ENCODE measurements at places on chromosomes 12 and 14. TPM values are rescaled to one million over a fixed set of nuclear protein-coding genes. Genes with fewer than 3 reads are reported as not detected.

DNA sequence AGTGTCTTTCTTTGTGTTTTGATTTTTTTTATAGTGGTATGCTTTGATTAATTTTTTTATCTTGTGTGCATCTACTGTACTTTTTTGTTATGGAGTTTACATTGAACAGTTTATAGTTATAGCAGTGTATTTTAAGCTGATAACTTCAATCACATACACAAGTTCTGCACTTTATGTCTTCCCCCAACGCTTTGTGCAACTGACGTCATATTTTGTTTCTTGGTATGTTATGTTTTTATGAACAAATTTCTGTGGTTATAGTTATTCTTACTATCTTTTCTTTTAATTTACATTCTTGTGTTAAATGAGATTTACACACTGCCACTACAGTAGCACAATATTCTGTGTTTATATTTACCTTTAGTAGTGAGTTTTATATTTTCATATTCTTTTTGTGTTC is 197.1 kb downstream of the SNAPC1 start:
- no peak for DNase-seq

- DNase-seq = no peak
These were observed 287.2 kb upstream of the ATP2B1 start for GRCh38 chr12:89995870-89996269.

CACNA1C gene
- 6.8 TPM for total RNA-seq

DNA sequence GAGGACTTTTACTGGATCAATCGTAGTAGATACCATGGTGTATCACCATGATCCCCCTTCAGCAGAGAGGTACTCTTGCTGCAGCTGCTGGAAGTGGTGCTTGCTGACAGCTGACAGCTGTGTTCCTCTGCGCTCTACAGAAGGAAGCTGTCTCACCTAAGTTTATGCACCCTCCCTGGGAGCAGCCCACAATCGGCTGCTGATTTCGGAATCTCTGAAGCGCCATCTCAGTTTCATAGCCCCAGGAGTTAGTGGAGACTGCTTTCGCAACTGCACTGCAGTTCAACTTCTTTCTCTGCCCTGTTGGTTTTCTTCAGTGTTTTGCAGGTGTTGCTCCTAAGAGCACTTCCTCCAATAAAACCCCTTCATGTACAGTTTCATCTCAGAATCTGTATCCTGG is 237.9 kb downstream of the PAWR start:
- no peak for DNase-seq

- DNase-seq = no peak
These were observed 12.2 kb downstream of the EIF5 start for GRCh38 chr14:103346286-103346685.

DNA sequence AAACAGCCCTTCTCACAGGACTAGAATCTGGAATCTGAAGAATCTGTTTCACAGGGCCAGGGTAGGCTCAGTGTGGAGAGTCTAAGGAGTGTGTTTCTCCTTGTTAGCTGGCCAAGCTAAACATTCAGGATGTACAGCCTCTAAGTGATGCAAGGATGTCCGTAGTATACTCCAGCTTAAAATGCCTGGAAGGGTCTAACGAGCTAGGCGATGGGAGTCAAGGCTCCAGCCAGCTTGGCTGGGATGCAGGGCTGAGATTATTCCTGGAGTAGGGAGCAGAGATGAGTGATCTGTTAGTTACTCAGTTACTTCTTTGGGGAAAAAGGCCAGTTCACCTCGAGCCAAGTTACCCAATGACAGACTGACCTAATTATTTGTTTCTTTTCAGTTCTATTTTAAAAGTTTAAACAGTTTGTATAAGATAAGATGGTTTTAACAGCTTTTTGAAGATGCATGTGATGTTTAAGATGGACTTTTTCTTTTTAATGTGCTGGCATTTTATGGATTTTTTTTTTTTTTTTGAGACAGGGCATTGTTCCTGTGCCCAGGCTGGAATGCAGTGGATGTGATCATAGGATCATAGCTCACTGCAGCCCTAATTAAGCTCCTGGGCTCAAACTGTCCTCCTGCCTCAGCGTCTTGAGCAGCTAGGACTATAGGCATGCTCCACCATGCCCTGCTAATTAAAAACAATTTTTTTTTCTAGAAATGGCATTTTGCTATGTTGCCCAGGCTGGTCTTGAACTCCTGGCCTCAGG is 41.1 kb downstream of the SYNE2 start:
- no peak for DNase-seq

DNA sequence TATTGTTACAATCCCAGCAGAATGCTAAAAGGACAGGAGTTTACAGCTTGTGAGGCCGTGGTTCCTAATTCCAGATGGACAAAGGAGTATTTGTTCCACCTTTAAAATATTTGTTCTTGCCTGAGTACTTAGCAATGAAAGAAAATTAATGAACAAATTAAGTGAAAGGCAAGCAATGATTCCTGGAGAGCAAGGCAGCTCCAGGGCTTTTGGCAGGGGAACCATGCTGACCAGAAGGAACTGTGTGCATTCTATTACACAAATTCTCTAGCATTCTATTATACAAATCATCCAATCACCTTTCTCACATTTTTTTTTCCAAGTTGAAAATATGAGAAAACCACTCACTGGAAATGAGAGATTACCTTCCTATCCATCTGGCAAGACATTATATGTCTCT is 1.8 kb upstream of the BMAL2 start:
- no peak for DNase-seq

SIX6 gene
- total RNA-seq = not detected

GRCh38 chr12:62660756-62661155 is 194.1 kb downstream of the MON2 start:
- no peak for DNase-seq

TMEM63C gene
- total RNA-seq = 0.51 TPM

DNA sequence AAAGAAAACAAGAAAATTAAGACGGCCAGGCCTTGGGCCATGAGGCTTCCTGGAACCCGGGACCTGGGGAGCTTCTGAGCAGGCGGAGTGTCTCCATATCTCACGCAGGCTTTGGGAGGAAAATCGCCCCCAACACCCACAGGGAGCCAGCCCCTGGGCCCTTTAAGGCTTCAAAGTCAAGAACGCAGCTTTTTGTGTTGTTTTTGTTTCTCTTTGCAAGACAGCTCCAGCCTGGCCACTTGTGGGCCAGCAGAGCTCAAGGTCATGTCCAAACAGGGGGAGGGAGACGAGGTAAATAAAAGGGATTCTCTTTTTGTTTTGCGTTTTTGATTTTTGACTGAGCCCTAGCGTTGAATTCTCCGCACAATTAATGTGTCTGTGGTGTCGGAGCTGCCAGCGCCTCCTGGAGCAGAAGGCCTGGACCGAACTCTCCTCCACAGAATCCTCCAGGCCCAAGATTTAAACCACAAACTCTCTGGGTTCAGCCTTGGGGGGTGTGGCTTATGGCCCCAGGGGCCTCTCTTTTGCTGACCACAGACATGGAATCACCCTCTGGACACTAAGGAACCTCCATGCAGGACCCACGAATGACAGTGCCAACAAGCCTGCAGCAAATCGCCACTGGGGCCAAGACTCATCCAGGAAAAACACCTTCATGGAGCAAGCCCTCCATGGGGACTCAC is 8.2 kb downstream of the SCARB1 start:
- DNase-seq = no peak

- DNase-seq = no peak
These were observed 192.6 kb downstream of the CHST11 start for GRCh38 chr12:104649217-104649824.

DNA sequence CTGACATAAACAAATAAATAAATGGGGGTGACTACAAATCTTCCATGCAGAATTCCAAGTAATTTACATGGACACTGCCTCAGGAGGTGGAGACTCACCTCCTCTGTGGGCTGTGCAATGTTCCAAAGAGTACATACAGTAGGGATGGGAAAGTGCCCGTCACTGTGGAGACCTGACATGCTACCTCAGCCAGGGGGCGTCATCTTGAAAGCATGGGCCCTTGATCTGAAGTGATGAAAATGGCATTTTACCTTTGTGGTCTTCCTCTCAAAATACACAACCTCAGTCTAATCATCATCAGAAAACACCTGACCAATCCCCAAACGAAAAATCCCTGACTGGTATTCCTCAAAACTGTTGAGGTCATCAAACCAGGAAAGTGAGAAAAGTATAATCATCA is 48.4 kb downstream of the ANAPC7 start:
- peak; percentile 35 for DNase-seq

GRCh38 chr12:3622822-3623690 is 129.9 kb downstream of the CRACR2A start:
- DNase-seq = peak; percentile 59

CBLN3 gene
- 5.0 TPM for total RNA-seq

DNA sequence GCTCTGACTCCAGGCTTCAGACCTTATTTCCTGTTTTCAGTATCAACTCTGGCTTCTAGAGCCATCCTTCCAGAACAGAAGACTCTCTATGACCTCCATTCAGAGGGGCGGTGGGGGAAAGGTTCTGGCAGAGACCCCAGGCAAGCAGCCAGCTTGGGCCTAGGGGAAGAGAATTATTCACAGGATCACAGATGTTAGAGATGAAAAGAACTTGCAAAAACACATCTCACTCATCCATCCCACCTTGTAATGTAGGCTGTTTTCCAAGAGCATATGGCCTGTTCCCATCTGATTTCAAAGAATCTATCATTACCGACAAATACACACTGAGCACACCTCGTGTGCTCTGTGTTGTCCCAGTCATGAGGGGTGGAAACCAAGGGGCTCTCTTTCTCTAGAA is 131.9 kb downstream of the GRIN2B start:
- DNase-seq = no peak

DNA sequence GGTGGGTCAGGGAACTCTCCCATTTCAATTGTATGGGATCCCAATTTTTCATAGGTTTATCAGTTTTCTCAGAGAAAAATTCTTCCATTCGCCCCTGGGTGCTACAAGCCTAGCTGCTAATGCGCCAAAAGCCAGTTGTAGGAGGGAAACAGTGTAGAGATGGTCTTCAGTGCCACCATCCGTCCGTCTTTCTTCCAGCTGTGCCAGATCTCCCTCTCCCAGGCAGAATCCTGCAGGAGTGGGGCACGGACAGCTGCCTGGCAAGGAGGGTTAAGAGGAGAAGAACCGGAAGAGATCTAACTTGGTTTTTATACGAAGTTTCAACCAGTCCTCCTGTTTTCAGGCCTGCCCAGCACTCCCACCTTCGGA is 38.9 kb upstream of the FUT8 start:
- DNase-seq = no peak

DPPA3 gene
- not detected for total RNA-seq

GRCh38 chr12:132506328-132507160 is 16.6 kb downstream of the FBRSL1 start:
- DNase-seq = no peak

GPR68 gene
- 0.67 TPM for total RNA-seq

ANKS1B gene
- total RNA-seq = 5.3 TPM

GRCh38 chr14:54129850-54130640 is 173.4 kb upstream of the BMP4 start:
- no peak for DNase-seq

DNA sequence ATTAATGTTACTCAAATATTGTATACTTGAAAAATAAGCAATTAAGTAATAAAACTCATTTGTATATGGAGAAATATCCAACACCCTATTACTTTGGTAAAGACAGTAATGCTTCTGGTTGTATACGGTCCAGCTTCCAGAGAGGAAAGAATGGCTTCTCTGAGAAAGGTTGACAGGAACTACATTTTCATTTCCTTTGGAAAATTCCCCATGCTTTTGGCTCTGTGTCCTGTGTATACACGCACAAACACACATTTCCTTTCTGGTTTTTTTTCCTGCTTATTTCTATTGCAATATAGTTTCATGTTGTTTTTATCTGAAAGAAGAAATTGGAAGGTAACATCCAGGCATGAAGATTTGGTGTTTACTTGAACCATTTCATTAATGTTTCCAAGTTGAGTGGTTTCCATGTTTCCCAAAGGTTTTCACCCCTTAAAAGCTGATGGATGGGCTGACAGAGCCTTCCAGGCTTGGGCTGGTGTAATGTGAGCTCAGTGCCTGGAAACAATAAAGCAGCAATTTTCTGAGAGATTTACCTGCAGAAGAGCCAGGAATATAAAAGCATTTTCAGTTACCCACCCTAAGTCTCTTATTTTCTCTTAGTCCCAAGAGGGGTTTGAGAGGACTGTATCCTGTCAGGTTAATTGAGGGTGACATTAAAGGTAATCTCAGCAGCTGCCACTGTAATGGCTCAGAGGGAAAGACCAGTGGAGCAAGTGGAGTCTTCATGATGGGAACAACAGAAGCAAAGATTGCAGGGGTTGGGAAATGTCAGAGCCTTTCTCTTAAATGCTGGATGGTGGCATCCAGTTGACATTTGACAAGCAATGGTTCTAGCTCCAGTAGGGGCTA is 33.4 kb upstream of the TMTC1 start:
- no peak for DNase-seq

GRCh38 chr14:35046751-35047536 is 872 bp downstream of the FAM177A1 start:
- no peak for DNase-seq

- DNase-seq = no peak
These were observed 6.8 kb upstream of the NR4A1 start for GRCh38 chr12:52044292-52044983.

RNFT2 gene
- 2.1 TPM for total RNA-seq

DNA sequence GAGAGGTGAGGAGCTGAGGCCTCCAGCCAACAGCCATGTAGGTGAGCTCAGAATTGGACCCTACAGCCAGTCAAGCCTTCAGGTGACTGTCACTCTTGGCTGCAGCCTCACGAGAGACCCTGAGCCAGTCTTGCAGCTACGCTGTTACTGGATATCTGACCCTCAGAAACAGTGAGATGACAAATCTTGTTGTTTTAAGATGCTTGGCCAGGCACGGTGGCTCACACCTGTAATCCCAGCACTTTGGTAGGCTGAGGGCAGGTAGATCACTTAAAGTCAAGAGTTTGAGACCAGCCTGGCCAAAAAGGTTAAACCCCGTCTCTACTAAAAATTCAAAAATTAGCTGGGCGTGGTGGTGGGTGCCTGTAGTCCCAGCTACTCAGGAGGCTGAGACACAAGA is 6.2 kb downstream of the PLEK2 start:
- DNase-seq = peak; percentile 75

GRCh38 chr12:88658009-88658408 is 77.7 kb upstream of the KITLG start:
- DNase-seq = no peak

GRCh38 chr12:3748620-3749019 is 4.3 kb downstream of the CRACR2A start:
- no peak for DNase-seq

DNA sequence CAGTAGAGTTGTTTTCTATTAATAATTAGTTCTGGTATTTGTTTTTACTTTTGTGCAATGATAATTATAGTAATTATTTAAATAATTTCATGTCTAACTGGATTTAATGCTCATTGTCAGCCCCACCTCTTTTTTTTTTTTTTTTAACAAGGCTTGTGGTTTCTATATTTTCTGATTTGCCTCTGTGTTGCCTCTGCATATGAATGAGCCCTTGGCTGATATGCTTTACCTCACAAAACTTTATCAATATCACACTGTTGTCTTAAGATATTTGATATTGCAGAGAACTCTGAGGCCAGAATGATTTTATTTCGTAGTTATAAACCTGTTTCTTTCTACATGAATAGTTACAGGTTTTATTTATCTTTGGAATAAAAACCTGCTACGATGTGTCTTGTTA is 116.2 kb upstream of the ATP2B1 start:
- DNase-seq = no peak

CLECL1 gene
- total RNA-seq = not detected

Data from mesenteric fat pad (tissue), 1 donor.